ENCODE measurements at places on chromosomes 5 and 9.

GRCh38 chr9:121735065-121735792 lies 83.8 kb downstream of the DAB2IP start:
- peak; percentile 83 for DNase-seq

- DNase-seq, result no peak
Measured at GRCh38 chr9:115672477-115673316, 480.9 kb upstream of the PAPPA start.

- DNase-seq, result no peak
Measured at GRCh38 chr9:134483361-134484184, 157.3 kb downstream of the RXRA start.

GRCh38 chr9:81512641-81513040 lies 176.7 kb downstream of the TLE1 start:
- DNase-seq, result no peak

DNA sequence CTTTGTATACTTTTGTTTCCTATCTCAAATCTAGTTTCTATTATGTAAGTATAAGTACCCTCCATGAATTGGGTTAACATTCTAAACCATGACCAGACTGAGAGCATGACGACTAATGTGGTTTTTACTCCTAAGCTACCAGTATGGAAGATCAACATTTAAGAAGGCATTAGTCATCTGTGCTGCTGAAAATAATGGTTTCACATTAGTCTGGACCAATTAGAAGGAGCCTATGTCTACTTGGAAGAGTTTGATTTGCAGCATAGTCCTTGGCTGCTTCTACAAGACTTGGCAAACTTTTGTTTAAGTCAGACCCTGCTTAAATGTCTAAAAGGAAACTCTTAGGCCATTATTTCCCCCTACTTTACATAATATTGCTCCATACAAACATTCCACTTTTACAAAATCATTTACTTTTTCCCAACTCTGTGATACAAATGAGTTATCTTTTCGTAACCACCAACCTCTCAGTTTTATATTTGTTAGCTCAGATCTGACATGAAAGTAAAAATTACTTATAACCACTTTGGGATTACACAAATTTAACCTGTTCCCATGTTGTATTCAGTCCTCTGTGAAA lies 186.7 kb downstream of the COMMD10 start:
- no peak for DNase-seq

- no peak for DNase-seq
Measured at GRCh38 chr5:11724940-11725339, 179.3 kb downstream of the CTNND2 start.

DNA sequence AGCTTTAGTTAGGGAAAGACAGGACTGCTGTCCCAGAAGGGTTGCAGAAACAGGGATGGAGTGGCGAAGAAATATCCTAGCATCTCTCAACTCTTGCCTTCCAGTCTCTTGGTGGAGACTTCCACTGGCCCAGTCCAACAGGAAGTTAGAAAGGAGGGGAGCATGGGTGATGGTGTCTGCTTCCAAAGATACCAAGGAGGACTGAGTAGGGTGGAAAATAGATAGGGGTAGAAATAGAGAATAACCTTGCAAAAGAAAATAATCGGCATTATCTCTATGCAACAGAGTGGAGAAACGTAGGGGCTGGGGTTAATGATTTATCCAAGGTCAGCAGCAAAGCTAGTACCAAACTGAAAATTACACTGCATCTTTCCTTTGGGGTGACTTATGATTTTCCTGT lies 242.3 kb downstream of the PSAT1 start:
- DNase-seq, result peak; percentile 19

DNA sequence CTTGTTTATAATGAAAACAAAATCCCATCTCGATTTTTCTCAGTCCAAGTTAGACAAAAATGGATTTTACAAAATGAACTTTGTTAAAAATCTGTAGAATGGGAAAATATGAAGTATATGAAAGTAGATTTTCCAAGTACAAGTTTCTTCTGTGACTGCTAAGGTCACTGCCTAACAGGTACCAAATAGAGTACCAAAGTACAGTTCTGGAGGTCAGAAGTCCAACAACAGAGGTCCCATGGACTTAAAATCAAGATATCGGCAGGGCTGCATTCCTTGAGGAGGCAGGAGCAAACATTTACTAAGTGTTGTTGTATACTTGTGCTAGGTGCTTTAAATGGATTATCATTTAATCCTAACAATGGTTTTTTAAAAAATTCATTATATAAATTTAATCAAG lies 5.9 kb downstream of the YTHDC2 start:
- no peak for DNase-seq

- DNase-seq, result no peak
Measured at GRCh38 chr9:95023217-95024003, 294.1 kb downstream of the FANCC start.

- DNase-seq, result no peak
Measured at GRCh38 chr5:64209353-64209752, 43.7 kb downstream of the RNF180 start.

- no peak for DNase-seq
Measured at GRCh38 chr9:129550199-129550839, 70.6 kb downstream of the C9orf50 start.

GRCh38 chr5:107430071-107430625 lies 240.6 kb downstream of the EFNA5 start:
- DNase-seq, result peak; percentile 5

GRCh38 chr9:18717759-18718158 lies 243.8 kb downstream of the ADAMTSL1 start:
- DNase-seq, result no peak

DNA sequence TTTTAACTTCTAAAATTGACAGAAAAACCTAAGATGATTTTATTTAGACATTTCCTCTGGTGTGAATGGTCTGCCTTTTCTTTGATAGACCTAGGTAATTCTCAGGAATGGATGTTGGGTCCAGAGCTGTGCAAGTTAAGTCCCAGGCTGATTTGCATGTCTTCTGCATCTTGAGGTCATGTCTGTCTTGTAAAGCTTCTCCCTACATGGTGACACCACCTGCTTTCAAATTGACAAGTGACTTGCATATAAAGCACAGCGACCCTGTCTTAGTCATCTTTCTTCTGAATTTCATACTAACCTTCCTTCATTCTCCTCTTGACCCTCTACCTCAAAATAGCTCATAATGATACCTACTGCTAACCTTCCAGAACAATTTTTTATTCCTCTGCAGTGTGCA lies 29.2 kb downstream of the OSTF1 start:
- no peak for DNase-seq

- no peak for DNase-seq
Measured at GRCh38 chr5:178460598-178460997, 129.6 kb downstream of the COL23A1 start.

DNA sequence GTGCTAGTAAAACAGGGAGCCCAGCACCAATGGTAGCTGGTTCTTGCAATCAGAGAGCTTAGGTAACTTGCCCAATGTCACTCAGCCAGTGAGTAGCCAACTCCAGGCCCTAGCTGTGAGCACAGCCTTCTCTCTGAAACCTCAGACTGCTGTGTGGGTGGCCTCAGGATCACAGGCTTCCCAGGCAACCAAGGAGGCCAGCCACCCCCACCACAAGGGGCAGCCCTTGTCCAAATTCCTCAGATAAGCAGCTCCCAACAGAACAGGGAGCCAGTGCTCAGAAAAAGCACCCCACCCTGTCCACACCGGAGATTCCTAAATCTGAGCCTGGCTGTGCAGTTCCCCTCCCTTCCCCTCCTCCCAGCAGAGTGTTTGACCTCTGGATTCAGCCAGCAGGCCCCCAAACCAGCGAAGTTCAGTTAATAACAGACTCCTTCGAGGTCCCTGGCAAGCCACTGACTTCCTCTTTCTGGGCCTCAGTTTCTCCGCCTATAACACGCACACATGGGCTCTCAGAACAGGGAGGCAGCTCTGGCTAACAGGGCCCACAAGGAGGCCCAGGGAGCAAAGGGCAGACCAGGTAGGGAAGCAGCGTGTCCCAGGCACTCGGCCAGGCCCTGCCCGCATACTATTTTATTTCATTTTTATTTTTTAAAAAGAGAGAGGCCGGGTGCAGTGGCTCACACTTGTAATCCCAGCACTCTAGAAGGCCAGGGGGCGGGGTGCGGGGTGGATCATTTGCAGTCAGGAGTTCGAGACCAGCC lies 2.7 kb downstream of the EEIG1 start:
- peak; percentile 44 for DNase-seq

GRCh38 chr5:75367401-75367800 lies 30.4 kb downstream of the HMGCR start:
- DNase-seq, result no peak

DNA sequence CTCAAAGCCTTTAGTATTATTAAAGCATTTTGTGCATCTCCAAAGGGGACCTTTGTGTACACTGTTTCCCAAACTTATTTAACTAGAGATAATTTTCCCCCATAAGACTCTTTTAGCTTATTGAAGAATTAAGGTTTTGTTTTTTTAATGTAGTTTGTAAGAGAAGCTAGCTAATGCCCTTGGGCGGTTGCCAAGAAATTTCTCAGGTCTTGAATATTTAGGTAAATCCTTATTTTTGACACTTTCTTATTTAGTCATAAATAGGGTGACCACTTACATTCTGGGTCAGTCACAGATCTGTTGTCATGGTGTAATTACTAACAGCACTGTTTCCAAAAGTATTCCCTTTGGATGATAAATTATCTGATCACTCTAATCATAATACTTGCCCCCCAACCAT lies 27.2 kb downstream of the TNFAIP8 start:
- DNase-seq, result peak; percentile 49
